ENCODE measurements at places on chromosomes 6 and 20. TPM values are rescaled to one million over a fixed set of nuclear protein-coding genes. Genes with fewer than 3 reads are reported as not detected.

The WFDC10B gene
- total RNA-seq, result not detected

The ULBP2 gene
- 2.7 TPM for total RNA-seq

The PPIL6 gene
- total RNA-seq, result not detected

The SLC17A3 gene
- not detected for total RNA-seq

DNA sequence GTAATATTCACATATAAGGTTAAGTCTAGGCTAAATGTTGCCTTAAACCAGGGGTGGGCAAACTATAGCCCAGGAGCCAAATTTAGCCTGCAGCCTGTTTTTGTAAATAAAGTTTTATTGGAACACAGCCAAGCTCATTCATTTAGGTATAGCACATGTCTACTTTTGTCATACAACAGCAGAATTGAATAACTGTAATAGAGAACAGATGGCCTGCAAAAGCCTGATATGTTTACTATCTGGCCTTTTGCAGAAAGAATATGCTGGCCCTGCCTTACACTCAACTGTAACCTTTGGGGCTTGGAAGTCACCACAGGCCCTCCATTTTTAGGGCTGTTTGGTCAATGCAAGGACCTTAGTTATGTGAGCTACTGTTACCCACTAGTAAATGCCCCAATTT is 17.7 kb upstream of the BCLAF1 start:
- DNase-seq, result no peak

- no peak for DNase-seq
Measured at GRCh38 chr6:38505826-38506225, 133.9 kb downstream of the BTBD9 start.

DNA sequence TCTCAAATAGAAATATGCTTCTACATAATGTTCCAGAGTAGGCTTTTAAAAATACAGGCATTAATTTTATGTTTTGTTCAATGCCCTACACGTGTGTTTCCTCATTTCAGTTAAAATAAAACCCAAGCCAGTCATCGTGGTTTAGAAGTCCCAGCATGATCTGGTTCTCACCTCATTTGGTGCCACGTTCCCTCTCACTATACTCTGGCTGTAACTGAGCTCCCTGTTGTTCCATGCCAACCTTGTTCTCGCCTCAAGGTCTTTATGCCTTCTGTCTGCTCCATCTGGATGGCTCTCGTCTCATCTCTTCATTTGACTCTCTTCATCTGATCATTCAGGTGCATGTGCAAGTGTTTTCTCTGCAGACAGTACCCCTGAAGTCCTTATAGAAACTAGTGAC is 32.6 kb downstream of the HDGFL1 start:
- DNase-seq, result no peak

DNA sequence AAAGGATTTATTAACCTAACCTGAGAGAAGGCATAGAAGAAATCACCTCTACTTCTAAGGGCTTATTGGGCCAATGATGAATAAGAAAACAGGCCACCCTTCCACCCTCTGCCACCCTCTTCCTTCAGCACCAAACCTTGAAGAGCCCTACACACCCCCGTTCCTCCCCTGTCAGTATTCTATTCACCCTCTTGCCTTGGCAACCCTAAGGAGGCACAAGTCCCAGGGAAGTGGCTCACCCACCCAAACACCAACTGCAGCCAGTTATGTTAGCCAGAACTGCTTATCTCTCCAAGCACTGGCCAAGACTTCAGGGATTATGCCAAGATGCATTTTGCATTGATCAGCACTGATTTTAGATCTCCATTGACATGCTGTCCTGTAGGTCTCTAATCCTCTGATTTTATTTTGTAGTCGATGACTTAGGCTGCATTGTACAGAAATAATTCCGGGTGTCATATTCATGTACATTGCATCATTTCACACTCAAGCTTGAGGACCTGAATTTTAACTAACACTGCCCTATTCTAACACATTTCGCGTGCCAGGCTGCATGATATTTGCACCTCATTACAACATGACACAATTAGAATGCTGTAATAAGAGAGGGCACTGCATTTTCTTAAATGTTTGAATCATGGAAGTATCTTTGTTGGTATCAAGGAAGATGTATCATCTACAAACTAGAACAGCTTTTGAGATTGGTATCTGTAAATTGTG is 15.7 kb downstream of the CNKSR3 start:
- DNase-seq, result no peak

- no peak for DNase-seq
Measured at GRCh38 chr6:106011476-106011875, 74.7 kb upstream of the PRDM1 start.

- DNase-seq, result no peak
Measured at GRCh38 chr6:161745594-161746141, 471.8 kb upstream of the AGPAT4 start.

- no peak for DNase-seq
Measured at GRCh38 chr6:110781522-110782214, 33.6 kb downstream of the CDK19 start.

DNA sequence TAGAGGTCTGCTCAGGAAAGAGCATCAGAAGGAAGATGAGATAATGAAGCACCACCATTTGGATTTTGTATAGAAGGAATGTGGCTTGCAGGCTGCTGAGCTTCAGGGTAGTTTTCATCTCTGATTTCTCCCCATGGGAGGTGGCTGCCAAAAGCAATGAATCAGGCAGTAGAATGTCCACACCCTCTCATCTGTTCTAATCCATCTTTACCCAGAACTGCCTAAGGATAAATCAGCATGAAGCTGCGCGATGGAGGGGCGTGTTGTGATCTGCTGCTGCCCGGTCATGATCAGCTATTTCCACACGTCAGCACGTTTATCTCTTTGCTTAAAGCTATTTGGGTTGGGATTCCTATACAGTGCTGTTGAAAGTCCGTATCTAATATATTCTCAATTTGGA is 295.4 kb downstream of the FOXA2 start:
- peak; percentile 66 for DNase-seq

DNA sequence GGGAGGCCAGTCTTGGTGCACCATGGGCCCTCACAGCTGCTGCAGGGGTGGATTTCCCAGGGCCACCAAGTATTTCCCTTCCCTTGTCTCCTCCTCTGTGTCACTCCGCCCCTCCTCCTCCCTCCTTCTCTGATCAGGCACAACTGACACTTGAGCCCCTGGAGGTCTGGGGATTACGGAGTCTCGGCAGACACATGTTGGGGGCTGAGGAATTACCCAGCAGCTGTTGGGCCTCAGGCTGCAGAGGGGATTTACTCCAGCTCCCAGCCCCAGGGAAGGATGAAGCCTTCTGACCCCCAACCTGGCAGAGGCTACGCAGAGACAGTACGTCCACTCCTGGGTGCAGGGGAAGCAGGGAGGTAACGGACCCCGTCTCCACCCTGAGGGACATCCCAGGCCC is 420.5 kb upstream of the SULF2 start:
- peak; percentile 99 for DNase-seq

DNA sequence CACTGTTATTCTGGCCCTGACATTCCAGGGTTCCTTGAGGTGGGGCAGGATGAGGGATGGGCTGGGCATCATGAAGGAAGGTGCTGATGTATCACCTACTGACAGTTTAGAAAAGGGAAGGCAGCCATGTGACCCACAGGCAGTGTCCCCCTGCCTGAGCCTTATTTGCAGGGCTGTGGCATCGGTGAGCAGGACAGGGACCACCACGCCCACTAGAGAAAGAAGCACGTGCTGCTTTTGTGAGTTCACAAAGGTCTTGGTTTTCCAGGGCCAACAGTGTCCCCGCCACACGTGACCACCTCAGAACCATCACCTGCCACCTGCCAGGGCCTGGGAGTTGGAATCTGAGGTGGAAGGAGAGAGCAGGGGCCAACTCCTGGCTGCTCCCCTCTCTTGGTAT is 43.5 kb upstream of the SCRT2 start:
- DNase-seq, result no peak

- DNase-seq, result no peak
Measured at GRCh38 chr20:63347081-63347741, 13.9 kb downstream of the CHRNA4 start.
